ENCODE measurements at places on chromosomes 3 and 15.

GRCh38 chr3:45413172-45413765, 24.9 kb downstream of the LARS2 start:
- DNase-seq, result no peak

- no peak for DNase-seq
Measured at GRCh38 chr15:91133511-91133910, 33.5 kb downstream of the SV2B start.

- no peak for DNase-seq
Measured at GRCh38 chr3:183233966-183234365, 19.1 kb upstream of the B3GNT5 start.

DNA sequence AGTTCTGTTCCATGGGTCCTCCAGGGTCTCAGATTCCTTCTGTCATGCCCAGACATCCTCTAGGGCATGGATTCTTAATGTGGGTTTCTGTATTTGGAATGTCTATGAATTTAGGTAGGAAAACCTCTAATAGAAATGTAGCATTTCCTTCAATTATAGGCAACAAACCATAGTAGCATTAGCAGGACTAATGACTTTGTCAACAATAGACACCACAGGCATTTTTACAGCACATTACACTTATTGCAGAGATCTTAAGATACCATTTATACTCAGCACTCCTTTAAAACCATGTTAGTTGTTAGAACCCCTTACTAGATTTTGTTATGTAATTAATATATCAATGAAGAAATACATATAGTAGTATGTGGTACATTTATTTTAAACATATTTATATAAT, 77.8 kb upstream of the TBC1D5 start:
- no peak for DNase-seq

GRCh38 chr15:77083381-77084160, 12.7 kb upstream of the TSPAN3 start:
- peak; percentile 92 for DNase-seq

DNA sequence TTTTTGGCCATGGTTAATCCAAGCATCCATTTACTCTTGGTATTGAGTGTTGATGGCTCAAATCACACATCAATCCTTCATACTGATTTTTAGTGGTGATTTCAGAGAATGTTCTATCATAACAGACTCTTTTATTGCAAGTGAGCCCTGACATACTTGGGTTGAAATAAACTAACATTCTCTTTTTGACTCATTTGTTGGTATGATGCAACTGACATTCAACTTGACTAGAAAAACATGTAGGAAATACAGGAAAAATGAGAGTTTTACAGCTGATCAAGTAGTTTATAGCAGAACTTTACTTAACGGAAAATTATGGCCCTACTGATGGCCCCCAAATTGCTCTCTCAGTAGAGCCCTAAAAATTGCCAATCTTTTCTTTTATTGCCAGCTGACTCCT, 173.9 kb upstream of the CD96 start:
- no peak for DNase-seq

DNA sequence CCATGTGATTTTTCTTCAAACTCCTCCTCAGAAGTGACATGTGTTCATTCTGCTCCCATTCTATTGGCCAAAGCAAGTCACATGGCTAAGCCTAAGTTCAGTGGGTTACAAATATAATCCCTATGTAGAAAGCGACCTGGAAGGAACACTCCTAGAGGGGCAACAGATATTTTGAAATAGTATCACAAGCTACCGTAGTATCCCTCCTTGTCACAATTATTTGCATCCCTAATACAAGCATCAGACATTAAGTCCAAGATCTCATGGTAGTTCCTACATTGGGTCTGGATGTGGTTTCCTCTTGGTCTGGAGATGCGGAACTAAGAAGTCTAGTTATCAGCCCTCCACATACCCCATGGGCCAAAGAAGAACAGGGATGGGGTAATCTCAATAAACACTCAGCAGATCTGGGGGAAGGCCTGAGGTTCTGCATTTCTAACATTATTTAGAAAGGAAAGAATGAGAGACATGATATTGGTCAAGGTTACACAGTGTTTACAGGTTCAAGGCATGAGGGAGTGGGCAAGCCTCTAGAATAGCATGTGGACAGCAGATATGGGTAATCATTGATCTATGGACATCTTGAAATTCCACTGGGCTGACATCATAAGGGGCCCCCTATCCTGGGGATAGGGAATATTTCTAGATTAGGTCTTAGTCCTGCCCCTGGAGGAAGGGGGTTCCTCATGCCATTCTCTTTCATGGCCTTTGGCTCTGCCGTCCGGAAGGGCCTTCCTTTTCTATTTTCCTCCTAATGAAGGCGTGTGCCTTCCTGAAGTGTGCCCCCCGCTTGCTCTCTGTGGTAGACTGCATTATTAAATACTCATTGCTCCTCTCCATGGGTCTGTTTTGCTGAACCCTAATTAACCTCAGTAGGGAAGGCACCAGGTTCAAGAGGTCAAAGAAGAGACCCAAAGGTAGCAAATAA, 17.8 kb upstream of the ABHD2 start:
- DNase-seq, result peak; percentile 38

DNA sequence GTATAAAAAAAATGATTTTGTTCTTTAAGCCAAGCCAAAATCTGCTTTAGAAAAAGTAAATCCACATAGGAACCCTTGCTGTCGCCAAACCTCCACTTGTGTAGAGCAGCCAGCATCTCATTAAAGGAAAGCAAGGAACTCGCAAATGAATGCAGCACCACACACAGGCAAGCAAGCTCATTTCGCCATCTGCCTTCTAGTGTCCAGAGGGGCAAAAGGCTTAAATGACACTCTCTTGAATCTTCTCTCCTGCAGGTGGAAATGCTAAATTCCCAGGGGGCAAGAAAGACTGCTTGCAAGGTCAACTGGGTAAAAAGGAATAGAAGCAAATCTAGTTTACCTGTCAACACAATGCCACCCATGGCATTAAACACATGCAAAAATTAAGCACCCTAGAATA, 2.4 kb downstream of the MB21D2 start:
- DNase-seq, result peak; percentile 60

DNA sequence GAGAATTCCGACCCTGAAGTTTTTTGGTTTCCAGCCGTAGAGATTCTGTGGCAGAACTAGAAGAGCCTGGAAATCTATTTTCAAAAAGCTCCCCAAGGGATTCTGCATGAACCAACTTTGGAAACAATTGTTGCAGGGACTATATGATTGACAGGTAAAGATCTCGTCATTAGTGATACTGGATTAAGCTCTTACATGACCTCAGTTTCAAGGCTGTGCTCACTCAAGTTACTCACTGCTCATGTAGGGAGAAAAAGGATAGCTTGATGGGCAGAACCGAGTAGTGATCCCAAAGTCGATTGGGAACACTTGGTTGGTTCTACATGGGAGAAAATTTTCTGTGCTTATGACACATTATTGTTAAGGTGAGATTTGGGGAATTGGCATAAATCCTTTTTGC, 142.3 kb upstream of the RASGRP1 start:
- no peak for DNase-seq

DNA sequence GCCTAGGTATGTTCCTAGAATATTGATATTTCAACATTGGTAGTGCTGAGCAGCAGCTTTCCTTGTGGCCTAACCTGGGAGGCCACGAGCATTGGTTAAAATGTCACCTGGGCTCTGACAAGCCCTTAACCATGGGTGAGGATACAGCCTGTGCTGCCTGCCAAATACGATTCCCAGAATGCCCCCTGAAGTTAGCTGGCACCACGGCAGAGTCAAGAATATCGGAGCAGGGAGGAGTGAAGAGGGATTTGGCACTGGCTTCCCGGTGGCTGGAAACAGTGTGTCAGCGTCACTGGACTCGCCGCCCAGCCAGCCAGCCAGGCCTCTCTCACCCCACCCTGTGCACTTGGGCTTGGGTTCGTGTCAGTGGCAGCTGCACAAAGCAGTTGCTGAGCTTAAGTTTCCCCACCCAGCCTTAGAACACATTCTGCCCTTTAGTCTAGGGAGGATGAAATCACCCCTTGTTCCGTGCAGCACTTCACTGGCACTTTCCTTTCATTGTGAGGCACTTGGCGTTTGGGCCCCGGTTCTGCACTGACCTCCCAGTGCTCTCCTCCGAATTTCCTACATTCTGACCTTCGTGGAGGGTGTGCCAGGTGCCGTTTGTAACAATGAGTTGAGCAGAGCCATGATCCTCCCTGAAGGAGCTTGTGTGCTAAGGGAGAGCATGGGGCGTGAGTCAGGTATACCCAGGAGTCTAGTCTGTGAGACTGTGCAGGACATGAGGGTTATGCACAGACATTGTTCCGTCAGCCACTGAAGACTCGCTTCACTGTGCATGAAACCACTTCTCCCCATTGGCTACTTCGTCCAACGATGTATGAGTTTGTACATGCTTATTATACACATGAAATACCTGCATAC, 152.8 kb upstream of the BHLHE40 start:
- DNase-seq, result peak; percentile 52

GRCh38 chr3:177810162-177810623, 612.9 kb upstream of the TBL1XR1 start:
- no peak for DNase-seq

- no peak for DNase-seq
Measured at GRCh38 chr3:51275111-51275805, 109.8 kb upstream of the MANF start.

GRCh38 chr15:79520654-79521053, 88.5 kb downstream of the MINAR1 start:
- DNase-seq, result no peak

- no peak for DNase-seq
Measured at GRCh38 chr3:53518495-53518981, 24.1 kb downstream of the CACNA1D start.

GRCh38 chr15:49288391-49288790, 118.3 kb downstream of the GALK2 start:
- DNase-seq, result no peak

- no peak for DNase-seq
Measured at GRCh38 chr3:119636249-119636648, 24.1 kb downstream of the POPDC2 start.

DNA sequence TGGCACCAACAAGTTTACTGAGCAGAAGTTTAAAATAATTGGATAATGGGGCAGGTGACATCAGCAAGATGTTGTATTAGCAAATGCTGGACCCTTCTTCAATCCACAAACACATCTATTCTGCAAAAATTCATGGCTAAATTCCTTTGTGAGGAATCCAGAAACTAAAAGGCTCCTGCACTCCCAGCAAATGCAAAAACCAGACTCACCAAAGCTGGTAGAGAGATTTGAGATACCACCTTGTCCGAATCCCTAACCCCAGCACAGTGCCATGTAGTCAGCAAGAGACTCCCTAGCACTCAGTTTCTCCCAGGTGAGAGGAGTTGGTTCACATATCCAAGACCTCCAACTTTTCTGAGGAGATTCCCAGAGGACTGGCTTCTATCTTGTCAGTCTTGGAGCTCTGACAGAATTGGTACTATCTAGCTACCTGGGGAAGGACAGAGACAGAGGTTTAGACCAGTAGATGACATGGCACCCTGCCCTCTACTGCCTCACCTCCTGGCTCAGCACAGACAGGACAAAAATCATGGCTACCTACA, 21.8 kb downstream of the GREM1 start:
- no peak for DNase-seq

DNA sequence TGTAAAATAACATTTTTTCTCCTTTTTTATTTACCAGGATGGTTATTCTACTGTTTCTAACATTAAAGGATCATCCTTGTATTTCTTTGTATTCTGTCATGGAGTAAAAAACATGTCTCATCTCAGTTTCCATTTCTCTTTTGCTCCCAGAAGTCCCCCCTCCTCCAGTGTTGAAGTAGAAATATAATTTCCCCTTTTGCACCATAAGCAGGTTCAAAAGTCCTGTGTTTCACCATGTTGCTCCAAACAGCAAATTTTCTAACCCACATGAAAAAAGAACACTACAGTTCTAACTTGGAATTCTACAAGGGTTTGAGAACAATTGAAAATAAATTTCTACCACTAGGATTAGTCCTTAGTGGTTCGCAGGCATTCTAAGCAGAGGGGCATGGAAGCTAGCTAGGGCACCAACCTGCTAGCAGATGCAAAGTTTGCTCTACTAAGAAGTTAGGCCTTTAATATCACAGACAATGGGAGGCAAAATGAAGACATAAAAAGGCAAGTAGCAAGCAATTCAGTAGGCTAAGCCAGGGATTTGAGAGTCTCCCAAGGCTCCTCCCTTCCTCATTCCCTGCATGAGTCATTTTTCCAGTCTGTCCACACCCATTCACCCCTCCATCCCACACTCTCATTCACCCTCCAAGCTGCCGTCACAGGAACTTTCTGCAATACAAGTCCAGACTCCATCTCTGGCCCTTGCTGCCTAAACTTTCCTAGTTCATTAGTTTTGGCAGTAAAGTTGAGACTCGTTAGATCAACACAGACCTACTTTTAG, 2.3 kb upstream of the MBNL1 start:
- peak; percentile 82 for DNase-seq

- DNase-seq, result no peak
Measured at GRCh38 chr3:194087995-194088855, 47.7 kb upstream of the HES1 start.

DNA sequence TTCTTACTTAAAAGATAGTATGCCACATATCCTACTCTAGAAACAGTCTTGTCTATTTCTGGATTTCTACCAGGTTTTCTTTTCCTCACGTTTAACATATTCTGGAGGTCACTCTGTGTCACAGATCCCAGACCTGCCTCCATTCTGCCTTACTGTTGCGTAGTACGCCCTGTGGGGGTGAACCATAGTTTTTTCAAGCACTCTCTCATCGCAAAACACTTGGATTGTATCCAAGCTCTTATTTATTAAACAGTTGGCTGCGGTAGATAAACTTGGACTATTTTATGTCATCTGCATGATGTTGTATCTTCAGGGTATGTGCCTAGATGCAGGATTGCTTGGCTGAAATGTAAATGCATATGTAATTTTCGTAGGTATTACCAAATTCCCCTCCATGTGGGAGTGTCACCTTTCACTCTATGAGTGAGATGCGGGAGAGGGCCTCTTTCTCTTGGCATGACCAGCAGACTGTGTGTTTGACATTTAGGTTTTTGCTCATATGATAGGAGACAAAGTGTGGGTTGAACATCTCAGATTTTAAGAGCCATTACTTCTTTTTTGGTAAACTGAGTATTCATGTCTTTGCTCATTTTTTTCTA, 55.8 kb downstream of the ABTB1 start:
- DNase-seq, result no peak

DNA sequence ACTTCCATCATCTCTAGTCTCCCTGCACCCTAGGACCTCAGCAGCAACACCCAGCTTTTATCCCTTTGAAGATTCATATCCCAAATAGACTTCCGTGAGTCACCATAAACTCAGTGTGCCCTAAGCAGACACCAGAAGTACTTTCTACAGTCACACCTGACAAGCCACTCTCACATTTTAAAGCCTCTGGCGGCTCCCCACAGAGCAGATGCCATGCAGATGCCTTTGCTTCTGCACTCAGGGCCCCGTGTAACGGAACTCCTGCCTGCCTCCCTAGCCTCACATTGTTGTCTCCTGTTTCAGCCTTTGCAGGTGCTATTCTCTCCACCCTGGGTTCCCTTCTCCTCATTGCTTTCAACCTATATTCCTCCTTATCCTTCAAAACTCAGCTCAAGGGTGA, 155.5 kb upstream of the SLC24A5 start:
- DNase-seq, result no peak

Data from ACHN (cell line).